NCI-H2081 (cell line): ENCODE measurements at places on chromosomes 2 and 18.

GRCh38 chr18:12362473-12363174 is 14.4 kb downstream of the AFG3L2 start:
- no peak for DNase-seq

GRCh38 chr18:75656563-75657247 is 229.2 kb upstream of the SMIM21 start:
- DNase-seq: no peak

DNA sequence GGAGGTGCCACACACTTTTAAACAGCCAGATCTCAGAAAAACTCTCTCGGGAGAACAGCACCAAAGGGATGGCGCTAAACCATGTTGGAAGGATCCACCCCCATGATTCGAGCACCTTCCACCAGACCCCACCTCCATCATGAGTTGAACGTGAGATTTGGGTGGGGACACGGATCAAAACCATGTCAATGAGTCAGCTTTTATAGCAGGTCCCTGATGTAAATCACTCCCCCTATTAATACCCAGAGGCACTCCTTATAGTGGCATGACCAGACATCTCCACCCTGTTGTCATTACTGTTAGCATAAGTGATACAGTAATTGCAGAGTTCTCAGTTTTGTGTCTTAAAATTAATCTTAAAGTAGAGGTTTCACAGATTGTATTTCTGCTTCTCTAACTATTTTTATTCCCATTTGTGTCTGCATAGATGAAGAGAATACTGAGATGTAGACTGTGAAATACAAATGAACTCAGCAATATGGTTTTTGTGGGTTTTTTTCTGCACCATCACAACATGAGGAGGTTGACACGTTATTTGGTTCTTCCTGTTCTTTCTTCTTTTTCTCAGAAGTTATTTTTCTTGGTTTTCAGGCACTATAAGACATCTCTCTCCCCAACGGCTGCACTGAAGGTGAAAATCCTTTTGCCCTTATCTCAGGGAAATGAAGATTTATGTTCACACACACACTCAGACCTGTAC is 218.2 kb downstream of the ARL4C start:
- no peak for DNase-seq

DNA sequence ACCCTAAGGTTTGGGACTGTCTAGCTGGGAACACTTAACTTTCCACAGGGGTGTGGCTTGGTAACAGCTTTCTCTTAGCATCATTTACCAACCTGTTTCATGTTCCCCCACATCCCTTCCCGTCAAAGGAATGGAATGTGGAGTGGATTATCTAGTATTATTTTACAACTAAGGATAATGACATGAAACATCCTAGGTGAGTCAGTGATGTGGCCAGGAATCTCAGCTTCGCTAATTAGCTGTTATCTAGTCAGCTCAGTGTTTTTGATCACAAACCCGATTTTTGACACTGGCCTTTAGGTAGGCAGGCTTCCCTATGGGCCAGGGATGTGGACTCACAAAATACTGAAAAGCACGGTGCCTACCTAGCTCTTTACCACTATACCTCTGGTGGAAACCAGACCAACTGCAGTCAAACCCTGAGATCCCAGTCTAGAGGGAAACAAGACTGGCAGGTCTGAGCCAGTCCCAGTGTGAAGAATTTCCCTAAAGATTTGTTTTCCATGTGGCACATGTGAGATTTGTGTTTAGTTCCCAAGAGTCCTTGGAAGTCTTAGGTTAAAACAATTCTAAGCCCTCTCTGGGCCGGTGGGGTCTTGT is 2.8 kb upstream of the NRP2 start:
- DNase-seq: no peak

- no peak for DNase-seq
Measured at GRCh38 chr2:141508086-141508752, 622.6 kb downstream of the LRP1B start.

- DNase-seq: no peak
Measured at GRCh38 chr2:137943678-137944347, 20.5 kb upstream of the HNMT start.

- DNase-seq: no peak
Measured at GRCh38 chr2:24858996-24859395, 61.0 kb downstream of the ADCY3 start.

GRCh38 chr2:72822794-72823193 is 3.0 kb downstream of the EXOC6B start:
- DNase-seq: no peak

- DNase-seq: peak; percentile 69
Measured at GRCh38 chr18:51195451-51196117, 1.9 kb downstream of the MEX3C start.

- DNase-seq: no peak
Measured at GRCh38 chr2:117686699-117687098, 127.8 kb upstream of the DDX18 start.

DNA sequence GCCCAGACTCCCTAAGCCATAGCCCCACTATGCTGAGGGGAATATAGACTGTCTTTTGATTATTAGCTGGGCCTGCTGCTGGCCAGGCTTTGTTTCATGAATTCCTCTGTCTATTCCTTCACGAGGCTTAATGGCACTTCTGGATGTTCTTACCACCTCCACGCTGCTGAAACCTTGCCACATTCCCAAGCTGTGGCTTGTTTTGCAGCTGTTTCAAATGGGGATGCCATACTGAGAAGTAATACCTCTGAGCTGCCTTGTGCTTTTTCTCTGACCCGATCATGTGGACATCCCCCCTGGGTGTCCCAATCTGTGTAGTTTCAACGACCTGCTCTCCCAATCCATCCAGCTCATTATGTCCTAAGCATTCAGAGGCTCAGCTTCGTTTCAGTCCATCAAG is 114.1 kb downstream of the ICOS start:
- DNase-seq: no peak

DNA sequence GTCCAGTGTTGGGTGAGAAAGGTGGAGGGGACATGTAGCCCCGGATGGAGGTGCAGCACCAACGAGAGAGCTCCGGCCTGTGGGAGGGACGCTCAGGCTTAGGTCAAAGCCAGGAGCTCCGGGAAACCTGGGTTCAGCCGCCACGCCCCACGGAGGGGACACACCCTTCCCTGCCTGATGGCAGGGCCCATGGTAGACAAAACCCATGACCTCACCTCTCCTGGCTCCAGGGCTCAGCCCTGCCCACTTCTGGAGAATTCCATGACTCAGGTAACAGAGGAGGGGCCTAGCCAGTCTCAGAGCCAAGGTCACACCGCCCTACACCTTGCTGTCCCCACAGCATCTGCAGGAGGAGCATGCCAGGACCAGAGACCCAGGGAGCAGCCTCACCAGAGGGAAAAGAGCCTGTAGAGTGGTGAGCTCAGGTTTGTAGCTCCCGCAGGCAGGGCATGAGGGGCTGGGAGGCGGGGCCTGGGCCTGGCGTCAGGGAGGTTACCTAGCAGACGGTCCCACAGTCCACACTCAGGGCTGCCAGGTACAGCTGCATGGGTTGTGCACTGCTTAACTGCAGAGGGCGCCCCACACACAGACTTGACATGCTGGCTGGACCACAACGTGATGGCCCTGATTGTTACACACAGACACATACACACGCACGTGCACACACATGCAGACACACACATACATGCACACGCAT is 70.8 kb upstream of the SMAD7 start:
- DNase-seq: no peak

- no peak for DNase-seq
Measured at GRCh38 chr2:233031556-233032500, 644 bp upstream of the NEU2 start.

- no peak for DNase-seq
Measured at GRCh38 chr2:105364436-105365139, 27.2 kb downstream of the C2orf49 start.

- DNase-seq: no peak
Measured at GRCh38 chr18:26479681-26480079, 68.7 kb downstream of the KCTD1 start.

- DNase-seq: no peak
Measured at GRCh38 chr2:180520921-180521581, 459.4 kb upstream of the UBE2E3 start.

GRCh38 chr18:63956755-63957154 is 7.7 kb downstream of the HMSD start:
- DNase-seq: no peak

GRCh38 chr2:106816974-106817373 is 69.0 kb downstream of the ST6GAL2 start:
- DNase-seq: no peak

DNA sequence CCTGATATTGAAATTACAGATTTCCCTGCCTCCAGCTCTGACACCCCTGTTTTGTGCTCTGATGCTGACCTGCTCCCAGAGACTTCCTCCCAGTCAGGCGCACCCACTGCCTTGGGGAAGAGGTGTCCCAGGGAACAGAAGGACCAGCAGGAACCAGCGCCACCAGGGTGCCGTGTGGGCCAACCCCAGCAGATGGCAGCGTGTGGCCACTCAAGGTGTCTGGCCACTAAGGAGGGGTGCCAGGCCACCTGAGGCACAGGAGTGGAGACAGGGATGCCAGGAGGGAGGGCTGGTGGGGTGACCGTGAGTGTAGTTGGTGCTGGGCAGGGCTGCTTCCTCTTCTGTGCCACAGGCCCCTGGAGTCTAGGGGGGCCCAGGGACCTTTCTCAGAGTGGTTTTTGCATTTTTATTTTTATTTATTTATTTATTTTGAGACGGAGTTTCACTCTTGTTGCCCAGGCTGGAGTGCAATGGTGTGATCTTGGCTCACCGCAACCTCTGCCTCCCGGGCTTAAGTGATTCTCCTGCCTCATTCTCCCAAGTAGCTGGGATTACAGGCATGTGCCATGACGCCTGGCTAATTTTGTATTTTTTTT is 56.0 kb downstream of the TEX44 start:
- peak; percentile 71 for DNase-seq

DNA sequence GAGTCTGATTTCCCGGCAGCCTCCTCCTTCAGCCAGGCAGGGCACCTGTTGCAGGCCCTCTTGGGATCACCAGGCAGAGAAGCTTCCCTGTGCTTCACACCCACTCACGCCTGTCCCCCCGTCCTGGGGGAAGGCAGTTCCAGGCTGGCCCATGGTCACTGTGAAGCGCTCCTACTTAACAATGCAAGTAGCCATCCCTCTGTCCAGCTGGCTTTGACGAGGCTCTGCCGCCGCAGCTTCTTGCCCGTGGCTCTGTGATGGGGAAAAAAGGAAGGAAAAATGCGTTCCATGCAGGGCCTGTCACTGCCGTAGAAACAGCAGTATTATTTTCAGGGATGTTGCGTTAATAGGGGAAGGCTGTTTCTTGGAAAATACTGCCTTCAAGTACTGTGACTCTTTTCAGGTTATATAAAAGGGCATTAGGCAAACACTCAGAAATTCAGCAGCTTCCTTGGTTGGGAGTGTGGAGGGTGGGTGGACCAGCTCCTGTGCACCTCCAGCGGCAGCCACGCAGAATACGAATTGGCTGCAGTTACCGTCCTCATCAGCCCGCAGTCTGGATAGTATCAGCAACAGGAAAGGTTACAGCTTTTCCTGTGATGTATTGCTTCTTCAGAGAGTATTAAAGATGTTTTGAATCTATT is 232.3 kb downstream of the KLHL29 start:
- peak; percentile 50 for DNase-seq

- no peak for DNase-seq
Measured at GRCh38 chr18:78624646-78625279, 354.9 kb upstream of the SALL3 start.

- DNase-seq: no peak
Measured at GRCh38 chr2:172856606-172857005, 121.0 kb downstream of the RAPGEF4 start.

DNA sequence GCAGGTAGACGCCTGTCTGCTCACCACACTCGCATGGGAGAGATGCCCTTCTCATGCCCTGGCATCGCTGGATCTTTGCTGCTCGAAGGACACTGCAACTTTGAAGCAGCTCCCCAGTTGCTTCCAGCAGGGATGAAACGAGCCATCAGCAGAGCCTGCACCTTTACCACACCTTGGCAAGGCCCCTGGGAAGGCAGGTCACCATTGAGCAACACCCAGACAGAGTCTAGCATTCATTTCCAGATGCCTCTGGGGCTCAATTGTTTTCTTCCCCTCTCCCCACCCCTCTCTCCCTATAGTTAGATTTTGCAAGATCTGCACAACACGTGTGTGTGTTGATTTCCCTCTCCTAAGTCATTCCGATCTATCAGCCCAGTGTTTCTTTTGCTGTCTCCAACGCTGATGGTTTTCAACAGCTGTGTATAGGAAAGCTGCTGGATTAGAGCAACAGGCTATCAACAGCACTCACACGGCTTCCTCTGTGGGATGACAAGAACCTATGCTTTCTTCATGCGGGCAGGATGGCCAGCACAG is 25.6 kb upstream of the INHBB start:
- DNase-seq: no peak

DNA sequence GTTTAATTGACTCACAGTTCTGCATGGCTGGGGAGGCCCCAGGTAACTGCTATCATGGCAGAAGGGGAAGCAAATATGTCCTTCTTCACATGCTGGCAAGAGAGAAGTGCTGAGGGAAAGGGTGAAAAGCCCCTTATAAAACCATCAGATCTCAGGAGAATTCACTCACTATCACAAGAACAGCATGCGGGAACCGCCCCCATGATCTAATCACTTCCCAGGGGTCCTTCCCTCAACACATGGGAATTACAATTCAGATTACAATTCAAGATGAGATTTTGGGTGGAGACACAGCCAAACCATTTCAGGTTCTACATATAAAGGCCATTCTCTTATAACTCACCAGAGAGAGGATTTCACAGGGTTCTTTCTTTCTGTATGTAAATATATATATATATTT is 62.9 kb downstream of the VRK2 start:
- DNase-seq: no peak

- DNase-seq: no peak
Measured at GRCh38 chr2:14706201-14706600, 73.7 kb downstream of the LRATD1 start.

DNA sequence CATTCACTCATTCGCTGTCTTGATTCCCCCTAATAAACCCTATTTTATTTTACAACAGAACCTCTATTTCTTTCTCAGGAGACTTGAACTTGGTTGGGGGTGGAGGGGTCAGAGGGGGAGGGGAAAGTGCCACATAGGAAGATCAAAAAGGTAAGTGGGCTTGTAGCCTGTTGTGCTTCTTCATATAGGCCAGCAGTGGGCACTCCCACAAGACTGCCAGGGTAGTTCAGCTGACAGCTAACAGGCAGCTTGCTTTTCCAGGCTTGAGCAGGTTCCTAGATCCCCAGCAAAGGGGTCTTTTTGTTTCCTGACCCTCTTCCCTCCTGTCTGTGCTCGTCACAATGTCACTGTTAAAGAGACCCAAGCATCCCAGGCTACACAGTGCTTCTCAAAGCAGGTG is 829 bp upstream of the KIAA2012 start:
- no peak for DNase-seq

DNA sequence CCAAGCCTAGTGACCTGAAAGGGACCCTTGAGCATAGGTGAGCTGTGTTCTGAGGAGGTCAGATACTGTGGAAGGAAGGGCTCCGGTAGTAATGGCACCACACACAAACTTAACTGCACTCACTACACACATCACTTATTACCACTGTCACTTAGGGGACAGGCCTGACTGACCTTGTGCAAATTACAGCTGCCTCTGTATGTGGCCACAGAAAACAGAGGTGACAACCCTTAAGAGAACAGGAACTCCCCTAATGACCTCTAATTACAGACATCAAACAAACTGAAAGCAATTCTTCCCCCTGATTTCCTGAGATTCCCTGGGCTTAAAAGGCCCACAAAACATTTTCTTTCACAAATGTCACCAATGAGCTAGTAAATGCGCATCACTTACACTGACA is 360.6 kb downstream of the RND3 start:
- DNase-seq: no peak
